Fibroblast of skin of left biceps (primary cell): ENCODE measurements at places on chromosomes 3 and 15.

DNA sequence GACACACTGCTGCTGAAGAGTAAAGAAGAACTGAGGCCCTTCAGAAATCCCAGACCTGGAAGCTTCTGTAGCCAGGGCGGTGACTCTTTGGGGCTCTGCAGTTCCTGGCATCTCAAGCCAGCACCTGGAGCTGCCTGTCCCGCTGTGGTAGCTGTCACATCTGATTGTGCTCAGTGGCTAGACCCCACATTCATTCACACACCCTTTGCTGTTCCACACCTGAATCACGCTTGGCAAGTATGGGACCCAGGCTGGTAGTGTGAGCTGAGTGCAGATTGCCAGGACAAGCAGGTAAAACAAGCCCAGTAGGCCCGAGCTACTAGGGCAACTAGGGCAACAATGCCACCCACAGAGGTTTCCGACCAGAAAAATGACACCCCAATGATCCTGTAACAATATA, 218.2 kb downstream of the VGLL3 start:
- no peak for DNase-seq

DNA sequence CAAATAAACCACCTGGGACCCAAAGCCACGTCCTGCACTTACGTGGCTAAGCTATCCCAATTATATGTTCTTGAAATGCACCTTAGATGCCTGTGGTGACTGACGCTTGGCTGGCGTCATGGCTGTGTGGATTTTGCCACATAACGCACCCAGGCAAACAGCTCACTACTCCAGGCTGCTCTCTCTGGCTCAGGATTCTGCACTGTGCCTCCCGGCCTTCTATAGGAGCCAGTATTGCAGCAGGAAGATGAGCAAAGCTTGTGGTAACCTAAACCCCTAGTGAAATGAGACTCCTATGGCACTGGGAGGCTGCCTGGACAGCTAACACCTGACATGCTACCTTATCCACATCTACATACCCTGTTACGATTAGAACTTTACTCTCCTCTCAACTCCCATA, 179.3 kb downstream of the THRB start:
- no peak for DNase-seq

GRCh38 chr3:175307642-175308041, 448.5 kb downstream of the NAALADL2 start:
- no peak for DNase-seq

GRCh38 chr15:52683580-52683979, 4.4 kb upstream of the ATOSA start:
- DNase-seq: no peak
